Activated T-helper 9 cell treated with anti-CD3 and anti-CD28 coated beads, Interleukin-2, amount 50 U/mL, for 16 hours (primary cell): ENCODE measurements at places on chromosomes 1 and 21.

GRCh38 chr1:27227765-27228164, 6.7 kb upstream of the WDTC1 start:
- DNase-seq = no peak

GRCh38 chr1:47782414-47783166, 214.6 kb downstream of the TRABD2B start:
- DNase-seq = no peak

- DNase-seq = no peak
Measured at GRCh38 chr1:8674912-8675311, 142.5 kb downstream of the RERE start.

DNA sequence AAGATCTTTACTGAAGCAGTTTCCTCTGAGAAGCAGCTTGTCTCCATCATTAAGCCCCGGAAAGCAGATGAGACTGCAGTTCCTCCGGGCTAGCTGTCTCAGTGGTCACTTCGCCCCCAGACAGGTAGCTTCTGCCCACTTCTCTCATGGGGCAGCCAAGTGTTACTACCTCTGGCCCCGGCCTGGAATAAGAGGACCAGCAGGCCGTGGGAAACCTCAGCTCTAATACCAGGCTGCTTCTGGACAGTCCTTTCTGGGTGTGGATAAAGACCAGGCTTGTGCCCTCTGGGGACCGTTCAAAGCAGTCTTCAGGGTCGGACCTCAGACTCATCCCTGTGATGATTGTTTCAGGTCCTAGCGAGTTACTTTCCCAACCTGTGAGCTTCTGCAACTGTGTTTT, 54.8 kb downstream of the RUNX3 start:
- DNase-seq = no peak

DNA sequence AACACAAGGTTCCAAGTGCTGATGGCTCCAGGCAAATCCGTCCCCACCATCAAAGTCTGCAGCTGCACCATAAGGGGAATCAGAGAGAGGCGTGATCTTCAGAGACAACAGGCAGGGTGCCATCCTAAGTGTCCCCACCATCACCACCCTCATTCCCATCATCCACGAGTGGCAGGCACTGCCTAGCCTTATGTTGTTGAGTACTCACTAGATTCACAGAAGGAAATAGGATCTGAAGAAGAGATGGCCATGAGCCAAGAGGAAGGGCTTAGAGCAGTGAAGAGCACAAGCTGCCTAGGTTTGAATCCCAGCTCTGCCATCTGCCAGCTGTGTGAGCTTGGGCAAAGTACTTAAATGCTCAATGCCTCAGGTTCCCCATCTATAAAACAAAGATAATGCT, 207.3 kb upstream of the CSF3R start:
- DNase-seq = no peak
